ENCODE measurements at places on chromosomes 1 and 21. TPM values are rescaled to one million over a fixed set of nuclear protein-coding genes. Genes with fewer than 3 reads are reported as not detected.

The NEK2 gene
- total RNA-seq = not detected

The PADI3 gene
- not detected for total RNA-seq

The SDF4 gene
- 42.9 TPM for total RNA-seq

The INAVA gene
- total RNA-seq = not detected

The SYTL1 gene
- 11.3 TPM for total RNA-seq

The SLFNL1 gene
- total RNA-seq = 0.83 TPM

The DENND2D gene
- total RNA-seq = 2.3 TPM

The ARHGAP29 gene
- total RNA-seq = 46.6 TPM

The HENMT1 gene
- total RNA-seq = 11.3 TPM

The CDC42 gene
- total RNA-seq = 216 TPM

The RHEX gene
- 3.6 TPM for total RNA-seq

The NR0B2 gene
- total RNA-seq = not detected
